Lower leg skin (tissue), 4 donors: ENCODE measurements at places on chromosomes 4 and X. TPM values are rescaled to one million over a fixed set of nuclear protein-coding genes. Genes with fewer than 3 reads are reported as not detected.

Gene EXOC1
- 40.6 TPM for total RNA-seq

Gene HTN1
- total RNA-seq, result not detected

GRCh38 chr4:144572660-144573059 lies 73.3 kb upstream of the HHIP start:
- no peak for DNase-seq

DNA sequence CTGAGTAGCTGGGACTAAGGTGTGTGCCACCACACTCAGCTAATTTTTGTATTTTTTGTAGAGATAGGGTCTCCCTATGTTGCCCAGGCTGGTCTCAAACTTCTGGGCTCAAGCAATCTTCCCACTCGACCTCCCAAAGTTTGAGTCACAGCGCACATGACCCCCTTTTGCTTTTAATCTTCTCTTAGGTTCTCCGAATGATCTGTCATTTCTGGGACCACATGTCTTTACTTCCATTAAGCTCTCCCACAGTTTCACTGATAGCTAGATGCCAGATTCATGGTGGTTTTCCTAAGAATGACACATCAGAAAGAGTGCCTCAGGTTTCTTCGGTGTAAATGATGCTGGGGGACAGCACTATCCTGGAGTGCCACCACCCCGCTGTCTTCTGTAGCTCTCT lies 17.9 kb downstream of the PRKX start:
- no peak for DNase-seq

Gene CFP
- 4.0 TPM for total RNA-seq
